ENCODE measurements at places on chromosomes 5 and 9.

DNA sequence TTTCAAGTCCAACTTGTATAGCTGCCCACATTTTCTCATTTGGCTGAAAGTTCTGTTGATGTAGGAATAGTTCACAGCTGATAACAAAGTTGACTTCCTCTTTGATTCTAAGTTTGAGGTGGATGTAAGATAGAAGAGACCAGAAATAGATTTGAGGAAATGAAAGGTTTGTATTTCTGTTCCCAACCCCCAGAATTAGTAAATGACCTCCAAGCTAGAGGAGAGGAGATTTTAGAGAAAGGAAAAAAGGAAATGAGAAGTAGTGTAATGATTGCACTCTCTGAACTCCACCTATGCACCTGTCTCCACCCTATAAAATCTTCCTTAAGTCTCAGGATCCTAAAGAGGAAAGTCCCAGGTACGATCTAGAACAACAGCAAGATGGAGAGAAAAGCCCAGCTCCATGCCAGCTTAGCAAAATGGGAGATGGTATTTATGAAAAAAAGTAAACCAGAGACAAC is 130.4 kb upstream of the POC5 start:
- no peak for DNase-seq

DNA sequence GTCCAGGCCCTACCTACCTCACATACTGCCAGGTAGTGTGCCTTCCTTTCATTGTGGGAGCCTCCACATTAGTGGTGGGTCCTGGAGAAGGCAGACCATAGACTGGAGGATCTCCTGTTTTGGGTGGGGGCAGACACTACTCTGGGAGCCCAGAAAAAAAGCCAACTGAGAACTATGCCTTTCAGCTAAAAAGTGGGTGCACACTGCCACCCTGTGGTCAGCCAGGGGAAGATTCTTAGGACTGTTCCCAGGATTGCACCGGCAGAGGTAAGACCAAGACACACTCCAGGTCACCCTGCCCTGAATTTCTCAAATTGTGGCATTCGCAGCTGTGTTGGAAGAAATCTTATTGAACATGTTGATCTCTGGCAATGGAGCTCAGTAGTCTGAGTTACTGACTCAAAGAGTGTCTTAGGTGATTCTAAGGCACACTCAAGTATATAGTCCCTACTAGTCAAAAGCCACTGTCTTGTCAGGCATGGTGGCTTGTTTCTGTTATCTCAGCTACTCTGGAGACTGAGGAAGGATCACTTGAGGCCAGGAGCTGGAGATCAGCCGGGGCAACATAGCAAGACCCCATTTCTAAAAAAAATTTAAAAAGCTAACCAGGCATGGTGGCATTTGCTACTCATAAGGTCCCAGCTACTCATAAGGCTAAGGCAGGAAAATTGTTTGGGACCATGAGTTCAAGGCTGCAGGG is 3.6 kb downstream of the SIGMAR1 start:
- DNase-seq, result peak; percentile 3

GRCh38 chr9:128735373-128735772 is 11.4 kb upstream of the ZDHHC12 start:
- no peak for DNase-seq

GRCh38 chr5:33425314-33425713 is 15.5 kb upstream of the TARS1 start:
- no peak for DNase-seq

- DNase-seq, result no peak
These were observed 216.9 kb downstream of the GLIS3 start for GRCh38 chr9:4082948-4083347.

- DNase-seq, result no peak
These were observed 32.8 kb downstream of the ARPC5L start for GRCh38 chr9:124894741-124895170.

All from NCI-H1436 treated with DMSO at 0.1 percent for 48 hours (cell line).